Stimulated activated CD4-positive, alpha-beta T cell treated with anti-CD3 and anti-CD28 coated beads, Interleukin-1b, Interleukin-23, amount 100 ng/mL, for 1 hour (primary cell): ENCODE measurements at places on chromosomes 1 and 21.

DNA sequence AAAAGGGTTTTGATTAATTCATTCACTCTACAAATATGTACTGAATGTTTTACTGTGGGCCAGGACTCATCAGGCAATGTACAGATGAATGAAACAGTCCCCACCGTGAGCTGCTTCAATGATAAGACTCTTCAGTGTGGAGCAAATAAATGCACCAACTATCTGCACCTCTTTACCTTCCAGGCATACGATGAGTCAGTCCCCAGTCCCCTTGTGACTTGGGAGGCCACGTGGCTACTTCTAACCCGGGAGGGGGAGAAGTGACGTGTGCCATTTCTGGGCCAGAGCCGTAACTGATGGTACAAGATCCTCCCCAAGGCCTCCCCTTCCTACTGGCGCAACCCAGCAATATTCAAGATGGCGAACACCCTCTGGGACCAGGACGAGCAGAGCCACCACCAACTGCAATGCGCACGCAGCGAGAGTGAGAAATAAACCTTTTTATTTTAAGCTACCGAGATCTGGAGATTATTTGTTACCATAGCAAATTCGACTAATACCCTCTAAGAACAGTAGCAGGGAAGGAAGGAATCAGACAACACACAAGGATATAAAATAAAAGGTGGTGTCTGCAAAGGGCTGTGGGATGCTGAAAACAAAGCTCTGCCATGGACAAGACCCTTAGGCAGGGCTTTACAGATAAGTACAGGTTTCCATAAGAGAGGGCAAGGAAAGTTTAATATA is 74.5 kb downstream of the NPHP4 start:
- DNase-seq, result no peak

DNA sequence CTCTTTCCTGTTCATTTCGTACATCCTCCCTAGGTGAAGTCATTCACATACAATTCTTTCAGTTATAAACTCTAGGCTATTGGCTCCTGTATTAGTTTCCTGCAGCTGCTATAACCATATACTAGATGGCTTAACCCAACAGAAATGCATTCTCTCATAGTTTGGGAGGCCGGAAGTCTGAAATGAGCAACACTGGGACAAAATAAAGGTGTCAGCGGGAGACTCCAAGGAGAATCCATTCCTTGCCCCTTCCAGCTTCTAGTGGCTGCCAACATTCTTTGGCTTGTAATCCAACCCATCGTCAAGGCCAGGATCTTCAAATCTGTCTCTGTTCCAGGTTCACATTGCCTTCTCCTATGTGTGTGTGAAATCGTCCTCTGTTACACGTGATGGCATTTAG is 71.3 kb downstream of the TOR3A start:
- DNase-seq, result no peak

DNA sequence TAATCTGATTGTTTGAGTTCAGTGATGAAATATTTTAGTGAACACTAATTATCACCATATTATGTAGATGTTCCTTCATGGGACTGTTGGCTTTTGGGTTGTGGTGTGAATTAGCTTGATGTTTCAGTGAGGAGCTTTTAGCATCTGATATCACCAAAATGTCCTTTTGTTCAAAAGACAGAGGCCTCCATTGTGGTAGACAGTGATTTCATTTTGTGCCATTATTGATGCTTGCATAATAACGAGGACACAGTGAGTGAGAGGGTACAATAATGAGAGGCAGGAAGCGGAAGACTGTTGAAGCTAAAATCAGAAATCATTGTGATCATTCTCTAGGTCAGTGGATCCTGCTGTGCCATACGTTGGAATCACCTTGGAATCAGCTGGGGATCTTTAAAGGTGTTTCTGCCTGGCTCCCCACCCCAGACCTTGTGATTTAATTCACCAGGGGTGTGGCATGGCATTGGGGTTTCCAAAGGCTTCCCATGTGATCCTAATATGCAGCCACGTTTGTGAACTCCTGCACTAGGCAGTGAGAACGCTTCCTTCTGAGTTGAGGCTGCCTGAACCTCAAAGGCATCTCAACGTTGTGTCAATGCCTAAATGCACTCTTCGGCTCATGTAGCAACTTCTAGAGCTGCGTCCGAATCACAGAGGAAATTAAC is 82.1 kb upstream of the KIF1B start:
- no peak for DNase-seq

DNA sequence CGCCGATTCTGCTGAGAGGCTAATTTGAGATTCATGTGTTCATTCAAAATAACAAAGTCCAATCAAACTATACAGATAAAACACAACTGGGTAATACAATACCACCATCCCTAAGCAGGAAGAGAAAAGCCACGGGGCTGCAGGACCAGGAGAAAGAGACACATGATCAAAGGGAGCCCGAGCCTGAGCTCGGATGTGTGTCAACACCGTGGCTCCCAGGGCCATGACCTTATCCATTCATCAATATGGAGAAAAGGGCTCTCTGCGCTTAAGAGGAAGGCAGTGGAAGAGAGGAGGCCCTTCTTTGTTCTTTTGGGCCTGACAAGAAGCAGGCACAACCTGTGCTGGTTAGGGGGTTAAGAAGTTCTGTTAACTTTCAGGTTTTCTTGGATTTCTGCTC is 56.7 kb downstream of the HUNK start:
- DNase-seq, result no peak

DNA sequence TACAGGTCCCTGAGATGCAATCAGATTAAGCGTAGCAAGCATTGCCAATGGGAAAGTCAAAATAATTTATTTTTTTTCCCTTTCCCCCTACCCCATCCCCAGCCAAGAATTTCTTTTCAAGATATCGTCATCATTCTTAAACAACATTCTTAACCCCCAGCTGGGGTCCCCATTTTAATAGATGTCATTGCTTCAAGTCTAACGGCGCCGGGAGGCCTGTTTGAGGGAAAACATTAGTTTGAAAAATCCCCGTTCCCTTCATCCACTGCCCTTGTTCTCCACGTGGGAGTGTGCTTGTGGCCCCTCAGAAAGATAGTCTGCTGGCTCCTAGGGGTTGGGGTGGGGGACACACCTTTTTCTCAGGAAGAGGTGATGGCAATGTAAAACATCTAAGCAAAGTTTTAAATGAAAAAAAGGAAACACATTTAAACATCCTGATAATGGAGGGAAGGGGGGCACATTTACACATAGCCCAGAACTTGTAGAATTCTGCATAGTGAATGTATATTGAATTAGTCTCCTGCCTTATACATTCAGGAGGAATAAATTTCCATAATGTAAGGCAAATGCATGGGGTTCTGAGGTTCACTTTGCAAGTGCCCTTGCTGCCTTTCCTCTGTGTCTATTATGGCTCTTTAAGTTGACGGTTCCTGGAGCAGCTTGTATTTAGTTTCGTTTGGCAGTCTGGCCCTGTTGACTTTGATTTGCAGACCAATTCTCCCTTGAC is 6.8 kb downstream of the TRNP1 start:
- DNase-seq, result no peak

GRCh38 chr1:103250441-103250861 is 142.1 kb upstream of the COL11A1 start:
- no peak for DNase-seq

GRCh38 chr1:218666263-218666662 is 321.1 kb downstream of the TGFB2 start:
- DNase-seq, result no peak

DNA sequence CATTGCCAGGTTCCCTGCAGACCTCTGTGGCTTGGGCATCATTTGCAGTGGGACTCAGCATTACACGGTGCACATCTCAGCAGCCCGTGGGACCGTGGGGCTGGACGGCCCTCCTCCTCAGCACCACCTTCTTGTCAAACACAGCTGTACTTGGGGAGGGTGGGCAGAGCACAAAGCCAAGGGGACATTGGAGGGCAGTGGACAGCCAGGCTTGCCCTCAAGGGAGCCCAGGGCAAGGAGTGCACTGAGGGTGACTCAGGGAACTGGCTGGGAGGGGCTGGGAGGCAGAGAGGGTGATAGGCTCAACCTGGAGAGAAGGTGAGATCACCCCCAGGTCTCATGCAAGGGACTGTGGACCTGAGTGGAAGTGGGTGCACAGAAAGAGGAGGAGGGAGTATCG is 3.4 kb downstream of the CAPN9 start:
- DNase-seq, result no peak

DNA sequence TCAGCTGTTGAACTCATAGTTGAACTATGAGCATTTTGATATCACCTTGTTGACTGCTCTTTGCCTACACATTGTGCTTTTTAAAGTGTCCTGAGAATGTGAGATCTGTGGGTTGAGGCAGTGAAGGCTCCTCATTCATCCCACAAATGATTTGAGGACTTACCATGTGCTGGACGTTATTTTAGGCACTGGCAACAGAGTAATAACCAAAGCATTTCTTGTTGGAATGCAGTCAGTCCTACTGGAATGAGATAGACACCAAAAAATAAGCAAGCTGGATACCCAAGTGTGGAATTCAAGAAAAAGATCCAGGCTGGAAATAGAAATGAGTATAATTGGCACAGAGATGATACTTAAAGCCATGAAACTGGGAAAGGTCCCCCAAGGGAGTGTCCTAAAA is 73.4 kb downstream of the ZP4 start:
- no peak for DNase-seq

DNA sequence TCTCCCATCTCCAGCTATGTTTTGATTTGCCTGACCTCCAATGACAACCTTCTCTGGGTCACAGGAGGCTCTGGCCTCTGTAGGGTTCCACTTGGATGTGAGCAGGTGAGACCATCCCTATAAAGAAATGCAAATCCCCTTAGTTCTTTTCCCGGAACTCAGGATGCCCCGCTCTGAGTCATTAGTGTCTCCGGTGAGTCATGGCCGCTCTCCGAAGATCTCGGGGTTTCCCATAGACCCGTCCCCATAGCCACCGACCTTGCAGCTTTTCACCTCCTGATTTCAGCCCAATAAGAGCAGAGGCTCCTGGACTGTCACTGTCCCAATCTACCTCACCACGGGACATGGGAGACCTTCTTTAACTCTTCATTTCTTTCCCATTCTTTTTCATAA is 98.2 kb downstream of the PGBD5 start:
- DNase-seq, result no peak

- no peak for DNase-seq
These were observed 130.4 kb downstream of the KCNN3 start for GRCh38 chr1:154739654-154740053.

- DNase-seq, result no peak
These were observed at the start of gene OLFML3 for GRCh38 chr1:113978863-113979702. TSS of gene OLFML3 (plus strand) at chr1:113979474. CDS start at chr1:113979517, 43 bp downstream.

GRCh38 chr1:234602334-234603220 is 7.4 kb downstream of the IRF2BP2 start:
- no peak for DNase-seq

DNA sequence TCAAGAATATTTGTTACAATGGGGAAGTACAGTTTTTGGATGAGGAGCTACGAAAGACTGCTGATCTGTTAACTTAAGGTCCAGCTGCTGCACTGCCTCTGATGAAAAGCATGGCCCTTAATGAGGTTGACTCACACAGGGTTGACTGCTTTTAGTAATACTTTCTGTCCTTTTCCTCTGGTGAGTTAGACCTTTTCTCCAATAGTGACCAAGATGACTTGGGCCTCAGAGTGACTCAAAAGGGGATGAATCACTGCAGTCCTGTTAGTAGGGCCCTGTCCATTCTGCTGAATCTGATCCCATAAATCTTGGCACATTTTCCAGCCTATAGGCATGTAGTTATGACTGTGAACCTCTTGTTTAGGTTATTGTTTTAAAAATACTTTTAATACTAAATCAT is 2.7 kb downstream of the DISP1 start:
- DNase-seq, result no peak

GRCh38 chr1:248805876-248806275 is 19.8 kb downstream of the SH3BP5L start:
- DNase-seq, result no peak

DNA sequence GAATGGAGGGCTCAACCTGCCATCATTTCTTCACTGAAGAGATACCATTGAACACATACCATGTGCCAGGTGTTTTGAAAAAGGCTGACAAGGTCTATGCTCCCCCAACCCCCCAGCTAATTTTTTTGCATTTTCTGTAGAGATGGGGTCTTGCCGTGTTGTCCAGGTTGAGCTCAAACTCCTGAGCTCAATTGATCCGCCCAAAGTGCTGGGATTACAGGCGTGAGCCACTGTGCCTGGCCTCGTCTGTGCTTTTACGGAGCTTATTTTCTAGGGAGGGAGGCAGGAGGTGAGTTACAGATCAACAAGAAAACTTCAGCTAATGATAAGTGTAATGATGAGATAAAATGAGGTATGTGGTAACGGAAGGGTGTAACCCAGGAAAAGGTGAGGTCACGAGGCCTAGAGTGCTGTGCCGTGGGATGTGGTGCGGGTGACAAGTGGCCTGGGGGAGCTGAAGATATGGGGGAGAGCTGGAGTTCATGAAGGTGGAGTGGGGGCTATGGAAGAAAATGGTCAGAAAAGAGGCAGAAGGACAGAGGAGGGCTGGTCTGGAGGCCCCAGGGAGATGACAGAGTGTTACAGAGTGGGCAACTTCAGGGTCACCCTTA is 28.2 kb downstream of the FAAH start:
- DNase-seq, result no peak

DNA sequence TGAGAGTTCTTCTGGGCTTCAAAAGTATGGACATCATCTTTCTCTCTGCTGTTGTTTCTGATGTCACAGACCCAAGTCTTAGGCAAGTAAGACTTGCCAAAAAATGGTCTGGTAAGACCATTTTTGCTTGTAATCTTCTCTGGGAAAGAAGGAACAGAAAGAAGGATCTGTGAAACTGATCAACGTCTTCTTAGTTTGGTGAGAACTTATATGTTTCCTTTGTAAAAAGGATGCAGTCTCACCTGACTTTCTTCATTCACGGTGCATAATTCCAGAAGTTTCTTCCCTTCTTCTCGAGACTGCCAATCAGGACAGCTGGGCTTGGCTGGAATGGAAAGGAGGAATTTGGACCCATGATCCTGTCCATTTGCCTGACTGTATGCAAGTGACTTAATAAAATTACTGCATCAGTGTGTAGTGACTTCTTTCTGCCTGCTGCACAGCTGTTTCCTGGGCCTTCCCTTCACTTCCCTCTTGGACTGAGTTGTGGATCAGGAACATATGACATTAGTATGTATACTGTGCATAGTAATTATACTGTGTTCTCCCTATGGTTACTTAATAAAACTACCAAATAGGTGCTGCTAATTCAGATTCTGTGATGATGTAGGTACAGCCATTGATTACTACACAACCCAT is 7.6 kb upstream of the DENND1B start:
- no peak for DNase-seq
